ENCODE measurements at places on chromosomes 5 and 9.

DNA sequence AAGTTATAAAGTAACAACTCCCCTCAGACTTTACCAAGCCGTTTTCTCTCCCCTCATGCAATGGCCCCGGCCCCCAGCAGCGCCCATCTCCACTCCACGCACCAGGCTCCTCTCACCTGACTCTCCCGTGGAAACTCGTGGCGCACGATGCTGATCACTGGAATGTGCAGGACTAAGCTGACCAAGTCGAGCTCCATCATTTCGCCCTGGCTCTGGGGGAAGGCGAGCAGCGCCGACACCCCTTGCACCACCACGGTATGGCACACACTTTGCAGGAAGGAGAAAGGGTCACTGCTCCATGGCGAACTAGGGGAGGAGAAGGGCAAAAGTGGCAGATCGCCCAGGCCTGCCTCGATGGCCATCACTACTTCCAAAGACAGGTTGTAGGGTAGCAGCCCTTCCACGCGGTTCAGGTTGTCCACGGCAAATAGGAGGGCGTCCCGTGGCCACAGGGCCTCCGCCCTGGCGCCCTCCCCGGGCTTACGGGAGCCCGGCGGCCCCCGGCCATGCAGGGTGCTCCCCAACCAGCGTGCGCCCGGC, 1.2 kb downstream of the GRIN3A start:
- no peak for DNase-seq

DNA sequence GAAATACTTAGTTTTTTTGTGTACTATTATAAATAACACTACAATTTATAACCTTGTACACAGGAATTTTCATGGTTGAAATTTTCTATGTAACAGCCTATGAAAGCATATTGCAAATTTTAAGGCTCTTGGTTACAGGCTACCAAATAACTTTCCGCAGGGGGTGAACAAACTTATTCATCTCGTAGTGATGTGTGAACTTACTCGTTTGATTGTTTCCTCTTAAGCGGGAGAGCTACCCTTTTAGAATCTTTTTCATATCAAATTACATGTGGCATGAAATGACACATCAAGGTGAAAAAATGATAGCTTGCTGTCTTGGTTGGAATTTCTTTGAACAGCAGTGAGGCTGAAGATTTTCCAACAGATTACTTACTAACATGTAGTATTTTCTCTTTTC, 90.8 kb upstream of the GNA14 start:
- no peak for DNase-seq

DNA sequence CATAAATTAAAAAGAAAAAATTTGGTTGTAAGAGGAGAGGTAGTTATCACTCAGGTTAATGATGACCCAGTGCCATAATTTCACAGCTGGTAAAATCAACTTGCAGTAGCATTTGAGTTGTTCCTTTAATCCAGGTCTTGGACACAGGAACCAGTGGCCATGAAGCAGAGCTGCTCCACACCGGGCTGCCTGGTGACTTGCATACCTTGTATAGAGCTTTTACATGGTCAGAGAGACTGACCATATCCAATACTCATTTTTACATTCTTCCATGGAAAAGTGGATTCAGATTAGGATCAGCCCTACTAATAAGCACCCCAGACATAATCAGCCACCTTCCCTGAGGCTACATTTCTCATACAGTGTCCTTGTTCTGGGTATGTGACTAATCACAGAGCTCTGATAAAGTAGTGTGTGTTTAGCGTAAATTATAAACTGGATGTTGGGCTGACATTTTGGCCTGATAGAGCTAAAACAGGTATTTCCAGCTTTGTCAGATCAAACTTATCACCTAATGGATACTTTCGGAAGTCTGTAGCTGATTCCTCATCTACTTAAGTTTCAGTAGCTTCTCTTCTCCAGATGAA, 77.0 kb upstream of the ZSWIM6 start:
- no peak for DNase-seq

DNA sequence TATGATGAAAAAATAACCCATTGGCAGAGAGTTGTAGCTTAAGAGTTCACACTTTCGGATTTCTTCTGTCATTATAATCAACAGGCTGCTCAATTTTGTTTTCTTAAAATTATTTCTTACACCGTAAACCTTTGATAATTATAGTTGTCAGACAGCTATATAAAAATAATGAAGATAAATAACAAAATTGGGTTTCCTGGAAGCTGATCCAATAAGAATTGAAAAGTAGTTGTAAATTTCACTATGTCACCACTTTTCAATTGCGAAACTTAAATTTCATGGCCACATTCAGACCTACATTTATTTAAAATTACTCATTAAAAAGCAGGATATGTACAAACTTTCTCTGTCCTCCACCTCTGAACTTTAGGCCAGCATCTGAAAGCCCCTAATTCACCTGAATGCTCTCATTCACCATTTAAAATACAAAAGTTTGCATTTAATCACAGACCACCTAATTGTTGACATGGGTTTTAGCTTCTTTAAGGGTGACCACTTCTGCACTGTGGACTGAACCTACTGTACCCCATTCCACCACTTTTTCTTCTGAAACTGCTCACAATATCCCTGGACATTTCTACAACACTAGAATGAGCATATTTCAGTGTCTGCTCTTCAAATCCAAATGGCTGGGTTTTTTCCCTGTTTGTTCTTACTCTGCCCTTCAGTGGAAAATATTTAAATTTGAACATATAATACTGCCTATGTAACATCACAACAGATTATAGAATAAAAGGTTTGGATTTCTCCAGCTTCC, 680 bp downstream of the SELENOP start:
- DNase-seq, result no peak

DNA sequence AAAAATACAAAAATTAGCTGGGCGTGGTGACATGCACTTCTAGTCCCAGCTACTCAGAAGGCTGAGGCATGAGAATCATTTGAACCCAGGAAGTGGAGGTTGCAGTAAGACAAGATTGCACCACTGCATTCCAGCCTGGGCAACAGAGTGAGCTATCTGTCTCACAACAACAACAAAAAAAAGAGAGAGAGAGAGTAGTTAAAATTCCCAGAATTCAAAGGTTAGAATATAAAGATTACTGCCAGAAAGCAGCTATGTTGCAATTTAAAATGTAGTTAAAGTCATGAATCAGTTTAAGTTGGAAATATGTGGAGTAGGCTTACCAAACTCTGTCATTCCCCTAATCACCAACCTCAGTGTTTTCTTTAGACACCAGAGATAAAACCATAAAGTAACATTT, 58.7 kb upstream of the SUSD1 start:
- DNase-seq, result no peak

DNA sequence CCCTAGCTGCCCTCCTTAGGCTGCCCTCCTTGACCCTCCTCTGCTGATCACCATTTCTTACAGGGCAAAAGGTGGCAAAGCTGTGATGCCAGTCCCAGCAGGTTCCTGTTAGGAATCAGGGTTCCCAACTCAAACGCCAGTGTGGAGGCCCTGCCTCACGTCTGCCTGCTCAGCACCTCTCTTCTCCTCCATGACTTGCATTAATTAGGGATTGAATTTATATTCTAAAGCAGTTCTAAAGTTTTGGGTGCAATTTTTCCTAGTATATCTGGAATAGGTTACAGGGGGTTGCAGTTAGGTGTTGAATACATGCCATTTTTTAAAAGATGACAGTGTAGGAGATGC, 13.2 kb upstream of the PLEKHG4B start:
- no peak for DNase-seq

DNA sequence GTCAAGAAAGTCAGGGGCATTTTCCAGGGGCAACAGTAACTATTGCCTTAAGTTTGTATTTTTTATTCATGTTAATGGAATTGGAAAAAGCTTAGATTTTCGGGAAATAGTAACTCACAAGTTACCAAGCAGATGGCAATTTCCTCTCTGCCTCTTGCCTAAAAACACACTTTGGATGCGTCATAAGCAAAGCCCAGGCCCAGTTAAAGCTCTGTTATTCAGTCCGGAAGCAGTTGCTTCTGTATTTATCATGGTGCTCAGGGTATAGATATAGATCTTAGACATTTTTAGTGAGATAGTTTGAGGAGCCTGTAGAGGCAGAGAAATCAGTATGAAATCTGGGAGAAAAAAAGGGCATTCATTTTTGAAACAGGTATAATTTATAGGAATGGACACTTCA, 260.3 kb upstream of the TNC start:
- DNase-seq, result no peak

- DNase-seq, result peak; percentile 66
Observed at GRCh38 chr5:75052192-75053053, at the start of gene GCNT4. TSS of gene GCNT4 (minus strand) at chr5:75052558. CDS start at chr5:75030037, 22,521 bp downstream.

- no peak for DNase-seq
Observed at GRCh38 chr9:11874414-11874813, 818.8 kb upstream of the TYRP1 start.

GRCh38 chr5:87307796-87308423, 40.2 kb downstream of the RASA1 start:
- DNase-seq, result no peak

GRCh38 chr9:129834489-129835127, 467 bp downstream of the C9orf78 start:
- DNase-seq, result no peak

- no peak for DNase-seq
Observed at GRCh38 chr9:135718616-135719015, 16.6 kb downstream of the KCNT1 start.

DNA sequence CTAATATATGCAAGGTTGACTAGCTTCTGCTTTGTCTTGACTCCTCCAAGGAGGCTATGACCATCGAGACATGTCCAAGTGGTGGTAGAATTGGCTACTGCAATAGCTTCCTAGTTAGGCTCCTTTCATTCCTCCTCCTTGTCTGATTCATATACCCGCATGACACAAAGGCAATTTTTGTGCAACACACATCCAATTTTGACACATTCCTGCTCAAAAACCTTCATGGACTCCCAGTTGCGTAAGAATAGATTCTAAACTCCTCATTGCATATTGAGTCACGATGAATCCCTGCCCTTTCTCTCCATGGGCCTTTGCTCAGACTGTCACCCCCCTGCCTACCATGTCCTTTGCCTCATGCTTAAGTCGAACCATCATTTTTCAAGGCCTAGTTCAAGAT, 344.5 kb downstream of the ACTL7B start:
- no peak for DNase-seq
